Tibial nerve (tissue), 4 donors: ENCODE measurements at places on chromosomes 4 and X. TPM values are rescaled to one million over a fixed set of nuclear protein-coding genes. Genes with fewer than 3 reads are reported as not detected.

Gene TMEM150C
- total RNA-seq: 44.9 TPM

- DNase-seq: no peak
These were observed 9.6 kb downstream of the UBE2D3 start for GRCh38 chr4:102817613-102818268.

GRCh38 chrX:105564501-105564900, 257.8 kb upstream of the NRK start:
- no peak for DNase-seq

DNA sequence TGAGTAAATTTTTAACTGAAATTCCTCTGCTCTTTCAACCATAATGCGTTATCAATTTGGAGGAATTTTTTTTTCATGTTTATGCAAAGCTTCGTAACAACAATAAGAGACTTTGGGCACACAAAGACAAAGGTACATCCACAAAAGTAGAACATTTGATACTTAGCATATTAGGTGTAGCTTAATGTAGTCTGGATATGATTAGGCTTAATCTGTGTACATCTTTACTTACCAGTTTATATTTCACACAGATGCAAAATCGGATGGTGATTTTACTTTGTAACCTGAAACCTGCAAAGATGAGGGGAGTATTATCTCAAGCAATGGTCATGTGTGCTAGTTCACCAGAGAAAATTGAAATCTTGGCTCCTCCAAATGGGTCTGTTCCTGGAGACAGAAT, 20.3 kb downstream of the AIMP1 start:
- no peak for DNase-seq

- no peak for DNase-seq
These were observed 29.8 kb upstream of the MAPK10 start for GRCh38 chr4:86389664-86390063.

Gene TBCK
- total RNA-seq: 54.2 TPM

Gene ZNF157
- total RNA-seq: 0.60 TPM

DNA sequence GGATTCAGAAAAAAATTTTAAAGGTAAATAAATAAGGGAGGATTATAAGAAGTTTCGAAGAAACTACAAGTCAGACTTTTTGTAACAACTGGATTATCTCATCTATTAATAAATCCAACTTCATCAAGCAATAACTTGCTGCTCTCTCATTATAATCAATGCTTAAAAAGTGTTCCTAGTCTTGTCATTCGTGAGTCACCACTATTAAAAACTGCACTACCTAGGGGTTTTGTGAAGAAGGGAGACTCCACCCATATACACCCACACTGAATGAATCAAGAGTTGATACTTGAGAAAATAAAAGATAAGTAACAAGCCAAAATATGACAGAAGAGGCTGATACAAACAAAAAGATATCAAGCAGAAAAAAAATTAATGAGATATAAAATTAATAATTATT, 360.5 kb downstream of the ZNF674 start:
- no peak for DNase-seq

GRCh38 chr4:153521999-153522801, 56.0 kb downstream of the TMEM131L start:
- no peak for DNase-seq

Gene PABPC1L2B
- not detected for total RNA-seq

DNA sequence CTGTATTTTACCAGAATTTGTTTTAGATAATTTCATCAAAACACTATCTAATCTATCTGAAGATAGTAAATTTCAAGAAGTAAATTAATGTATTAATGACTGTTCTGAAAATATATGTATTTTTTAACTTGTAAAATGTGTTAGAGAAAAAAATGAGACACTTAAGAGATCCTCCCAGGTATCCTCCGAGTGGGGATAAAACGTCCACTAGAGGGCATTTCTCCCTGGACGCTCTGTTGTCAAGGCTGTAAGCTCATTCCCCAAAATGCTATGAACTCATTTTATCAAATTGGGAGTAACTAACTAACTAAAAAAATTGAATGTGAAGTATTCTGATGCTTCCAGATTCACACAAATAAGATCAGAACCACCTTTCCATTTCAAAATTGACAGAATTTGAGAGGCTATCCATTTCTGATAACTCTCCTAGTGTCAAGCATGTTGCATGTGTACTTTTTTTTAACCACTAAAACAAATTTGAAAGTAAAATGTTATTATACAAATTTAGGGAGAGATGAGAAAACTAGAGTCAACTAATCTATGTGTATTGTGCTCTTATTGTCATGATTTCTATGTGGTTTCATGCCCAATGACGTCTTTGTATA, 337.3 kb upstream of the HS3ST1 start:
- no peak for DNase-seq

Gene PCDH18
- 61.3 TPM for total RNA-seq

GRCh38 chr4:48315728-48316630, 25.4 kb upstream of the SLAIN2 start:
- no peak for DNase-seq

Gene HS3ST1
- total RNA-seq: 1.5 TPM

- no peak for DNase-seq
These were observed 119.9 kb downstream of the FAM13A start for GRCh38 chr4:88937081-88937480.

Gene CDK16
- 94.2 TPM for total RNA-seq

GRCh38 chr4:146915132-146915531, 30.5 kb downstream of the TTC29 start:
- no peak for DNase-seq

Gene ANOS1
- 11.1 TPM for total RNA-seq

DNA sequence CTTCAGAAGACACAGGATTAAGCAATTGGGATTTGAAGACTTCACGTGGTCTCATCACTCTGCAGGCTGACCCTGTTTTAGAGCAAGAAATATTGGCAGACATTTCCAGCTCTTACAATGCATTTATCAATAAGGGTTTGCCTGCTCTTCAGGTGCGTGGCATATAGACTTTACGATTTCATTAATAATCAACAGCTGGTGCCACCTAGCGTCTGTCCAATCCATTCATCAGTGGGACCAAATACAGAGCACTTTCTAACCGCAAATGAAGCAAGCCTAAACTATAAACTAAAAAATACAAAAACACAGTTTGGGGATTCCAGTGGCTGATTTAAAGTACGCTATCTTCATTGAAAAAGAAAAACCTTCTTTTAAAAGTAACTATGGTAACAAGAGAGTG, 125.4 kb upstream of the DMD start:
- peak; percentile 38 for DNase-seq

DNA sequence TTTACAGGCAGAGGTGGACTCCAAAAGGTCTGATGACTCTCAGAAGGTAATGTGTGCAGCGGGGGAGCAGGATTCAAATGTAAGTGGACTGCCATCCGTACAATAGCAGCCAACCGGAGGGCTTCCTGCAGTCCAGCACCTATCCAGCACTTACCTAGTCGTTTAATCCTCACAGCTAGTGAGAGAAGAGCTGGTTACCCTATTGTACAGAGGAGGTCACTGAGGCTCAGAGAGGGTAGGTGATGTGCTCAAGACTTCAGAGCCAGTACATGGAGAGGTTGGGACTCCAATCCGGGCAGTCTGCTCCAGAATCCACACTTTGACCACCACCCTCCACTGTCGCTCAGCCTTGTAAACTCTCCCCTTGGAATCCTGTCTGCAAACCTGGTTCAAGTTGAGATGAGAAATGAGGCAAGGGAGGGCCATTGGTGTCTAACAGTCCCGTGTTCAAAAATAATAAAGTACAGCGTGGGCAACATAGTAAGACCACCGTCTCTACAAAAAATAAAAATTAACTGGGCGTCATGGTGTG, 22.5 kb upstream of the JAKMIP1 start:
- no peak for DNase-seq

- DNase-seq: peak; percentile 74
These were observed at the start of gene SLC25A4 for GRCh38 chr4:185142912-185143600. TSS of gene SLC25A4 (plus strand) at chr4:185143266. CDS start at chr4:185143373, 107 bp downstream.

DNA sequence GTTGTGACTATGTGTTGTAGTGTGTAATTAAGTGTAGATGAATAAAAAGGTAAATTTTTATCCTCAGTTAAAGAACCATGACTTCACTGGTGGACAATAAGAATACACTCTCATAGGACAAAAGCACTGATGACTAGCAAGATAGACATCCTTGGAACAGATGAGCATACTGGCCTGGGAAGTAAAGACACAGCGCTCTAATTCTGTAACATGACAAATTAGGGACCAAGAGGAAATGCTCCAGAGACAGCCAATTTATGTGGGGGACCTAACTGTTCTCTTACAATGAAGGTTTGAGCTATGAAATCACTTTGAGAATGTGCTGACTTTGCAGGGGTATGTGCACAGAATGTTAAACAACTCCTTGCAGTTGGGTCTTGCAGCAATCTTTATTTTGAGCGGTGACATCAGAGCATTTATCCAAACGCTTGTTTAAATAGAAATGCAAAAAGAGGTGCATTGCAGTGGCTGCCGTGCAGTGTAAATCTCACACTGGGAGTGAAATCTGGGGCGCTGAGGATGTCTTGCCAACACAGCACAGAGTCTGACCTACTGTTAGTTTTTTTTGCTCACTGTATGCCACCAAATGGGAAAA, 109.3 kb downstream of the MAGEC2 start:
- no peak for DNase-seq

DNA sequence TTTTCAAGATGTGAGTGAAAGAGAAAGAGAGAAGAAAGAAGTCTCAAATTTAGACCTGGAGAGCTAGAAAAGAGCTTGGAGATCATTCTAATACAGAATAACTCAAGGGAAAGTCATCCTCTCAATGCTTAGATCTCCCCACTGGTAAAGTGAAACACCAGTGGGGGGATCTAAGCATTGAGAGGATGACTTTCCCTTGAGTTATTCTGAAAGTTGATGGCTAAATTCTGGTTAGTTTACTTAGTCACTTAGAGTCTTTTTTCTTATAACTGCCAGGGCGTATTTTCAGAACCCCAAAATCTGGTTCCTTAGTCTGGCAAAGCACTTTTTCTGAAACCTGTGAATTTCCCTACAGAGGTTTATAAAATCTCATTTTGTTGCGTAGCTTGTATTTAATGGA, 198.6 kb downstream of the ARHGAP24 start:
- no peak for DNase-seq

Gene ZNF718
- 7.2 TPM for total RNA-seq

Gene ERCC6L
- under 0.01 TPM for total RNA-seq

Gene MGST2
- 26.9 TPM for total RNA-seq

GRCh38 chrX:129661369-129661768, 6.6 kb upstream of the APLN start:
- no peak for DNase-seq

- DNase-seq: no peak
These were observed 49.1 kb downstream of the ABCG2 start for GRCh38 chr4:88109123-88109881.

Gene GALNT7
- 9.6 TPM for total RNA-seq

DNA sequence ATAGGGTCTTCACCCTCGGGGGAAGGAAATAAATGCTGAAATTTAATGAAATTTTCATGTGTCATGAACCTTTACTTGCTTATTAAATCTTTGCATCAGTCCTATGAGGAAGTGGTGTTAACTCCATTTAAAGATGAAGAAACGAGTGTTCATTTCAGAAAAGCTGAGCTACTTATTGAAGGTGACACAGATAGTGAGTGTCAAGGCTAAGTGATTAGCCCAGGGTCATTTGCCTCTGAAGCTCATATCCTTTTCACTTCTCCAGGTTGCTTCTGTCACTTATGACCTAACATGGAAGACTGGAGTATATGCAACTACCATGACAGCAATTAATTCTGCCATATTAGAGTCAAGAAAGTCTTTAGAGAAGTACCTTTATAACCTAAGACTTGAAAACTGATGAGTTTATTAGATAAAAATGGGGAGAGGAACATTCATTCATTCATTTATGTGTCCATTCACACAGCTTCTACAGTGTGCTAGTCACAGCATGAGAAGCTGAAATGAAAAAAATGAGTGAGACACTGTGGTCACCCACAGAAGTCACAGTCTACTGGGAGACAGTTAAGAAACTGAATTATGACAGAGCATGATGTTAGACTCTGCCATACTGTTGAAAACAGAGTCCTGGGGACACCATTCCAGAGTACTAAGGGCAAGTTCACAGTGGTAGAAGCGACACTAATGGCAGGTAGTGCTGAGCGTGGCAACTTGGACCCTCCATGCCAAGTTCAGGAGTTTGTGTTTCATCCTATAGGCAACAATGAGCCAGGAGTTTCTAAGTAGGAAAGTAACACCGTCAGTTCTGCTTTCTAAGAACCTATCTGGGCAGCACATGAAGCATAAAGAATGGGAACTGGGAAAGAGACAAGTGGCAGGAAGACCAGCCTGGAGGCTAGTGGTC, 21.3 kb downstream of the ALPK1 start:
- DNase-seq: no peak

Gene ZNF674
- 3.1 TPM for total RNA-seq

DNA sequence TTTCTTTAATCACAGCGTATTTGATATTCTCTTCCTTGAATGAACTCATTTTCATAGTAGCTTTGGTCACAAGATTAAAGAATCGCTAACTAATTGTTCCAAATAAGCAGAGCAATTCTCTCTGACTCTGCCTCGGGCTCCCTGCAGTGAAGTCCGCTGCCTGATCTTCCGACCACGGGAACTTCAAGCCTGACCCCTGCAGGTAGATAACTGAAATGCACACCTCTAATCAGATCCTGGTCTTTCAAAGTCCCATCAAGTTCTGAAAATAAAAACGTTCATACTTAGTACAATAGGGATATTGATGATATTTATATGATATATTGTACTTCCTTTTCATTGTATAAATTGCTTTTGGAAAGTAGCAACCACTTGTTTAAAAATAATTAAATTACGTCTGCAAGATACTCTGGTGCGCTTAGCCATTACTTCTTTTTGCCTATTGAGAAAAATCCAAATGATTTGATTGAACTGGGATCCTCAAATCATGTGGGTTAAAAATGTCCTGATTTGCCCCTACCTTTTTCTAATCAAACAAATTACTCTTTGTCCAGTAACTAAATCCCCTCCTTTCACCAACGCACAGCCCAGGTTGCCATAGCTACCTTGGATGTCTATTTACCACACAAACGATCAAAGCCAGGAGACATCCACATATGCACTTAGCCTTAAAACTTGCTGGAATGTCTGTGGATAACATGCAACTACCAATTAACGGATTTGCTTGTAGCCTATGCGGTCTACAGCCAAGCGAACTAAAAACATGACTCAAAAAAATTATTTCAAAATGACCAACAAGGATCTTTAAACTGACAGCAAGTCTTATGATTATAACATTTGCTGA, 4.2 kb downstream of the MID1 start:
- peak; percentile 47 for DNase-seq

DNA sequence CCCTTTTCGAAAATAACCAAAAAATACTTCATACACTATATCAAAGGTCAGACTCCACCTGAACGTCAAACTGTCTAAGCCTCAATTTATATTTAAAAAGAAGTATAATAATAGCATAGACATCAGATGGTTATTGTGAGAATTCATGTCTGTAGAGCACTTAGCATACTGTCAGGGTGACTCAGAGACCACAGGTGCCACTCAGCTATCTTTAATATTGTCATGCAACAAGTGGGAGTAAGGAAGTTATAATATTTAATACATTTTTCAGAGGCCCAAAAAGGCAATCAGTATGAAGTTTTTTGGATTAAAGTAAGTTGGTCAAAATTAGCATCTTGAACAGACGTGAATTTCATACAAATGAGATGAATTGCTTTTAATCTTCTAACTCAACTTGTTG, 93.3 kb downstream of the PHOX2B start:
- DNase-seq: no peak
